ENCODE measurements at places on chromosomes 2 and 18.

GRCh38 chr2:216635701-216636550, 2.7 kb downstream of the IGFBP2 start:
- no peak for DNase-seq

DNA sequence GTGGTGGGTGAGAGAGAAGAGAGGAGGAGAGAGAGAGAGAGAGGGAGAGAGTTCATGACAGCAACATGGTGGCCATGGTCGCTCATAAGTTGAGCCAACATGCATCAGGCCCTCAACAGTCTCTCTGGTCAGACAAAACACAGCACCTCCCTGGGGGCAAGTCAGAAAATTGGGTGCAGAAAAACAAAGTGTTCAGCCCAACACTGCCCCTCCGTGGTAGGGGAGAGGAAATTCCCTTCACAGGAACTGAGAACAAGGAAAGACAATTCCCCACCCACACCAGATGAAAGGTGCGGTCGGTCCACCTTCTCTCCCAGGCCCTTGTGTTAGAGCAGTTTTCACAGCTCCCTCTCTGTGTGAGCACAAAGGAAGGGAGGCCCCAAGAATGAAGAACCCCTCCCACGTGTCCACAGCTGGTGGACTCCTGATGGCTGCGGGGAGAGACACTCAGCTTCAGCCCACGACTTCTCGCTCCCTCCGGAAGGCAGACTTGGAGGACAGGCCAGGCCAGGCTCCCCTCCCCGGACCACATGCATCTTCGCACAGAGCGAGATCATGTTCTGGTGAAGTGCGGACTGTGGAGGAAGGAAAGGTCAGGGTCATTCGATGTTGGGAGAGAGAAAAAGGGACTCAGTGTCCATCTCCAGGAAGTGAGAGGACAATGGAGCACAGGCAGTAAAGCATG, 181.7 kb downstream of the ANAPC1 start:
- peak; percentile 72 for DNase-seq

DNA sequence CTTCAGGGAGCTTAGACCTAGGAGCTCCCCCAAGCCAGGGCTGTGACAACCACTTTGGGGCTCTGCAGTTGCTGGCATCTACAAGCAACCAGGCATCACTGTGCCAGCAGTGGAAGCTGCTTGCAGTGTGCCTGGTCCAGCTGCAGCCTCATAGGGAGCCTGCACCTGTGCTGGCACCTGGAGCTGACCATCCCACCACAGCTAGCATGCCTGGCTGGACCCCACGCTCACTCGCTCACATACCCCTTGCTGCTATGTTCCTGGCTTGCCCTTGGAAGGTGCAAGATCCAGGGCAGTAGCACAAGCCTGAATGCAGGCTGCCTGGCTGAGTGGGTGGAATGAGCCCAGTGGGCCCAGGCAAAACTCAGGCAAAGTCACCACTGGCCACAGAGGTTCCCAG, 82.5 kb downstream of the ZNF804A start:
- DNase-seq: no peak

DNA sequence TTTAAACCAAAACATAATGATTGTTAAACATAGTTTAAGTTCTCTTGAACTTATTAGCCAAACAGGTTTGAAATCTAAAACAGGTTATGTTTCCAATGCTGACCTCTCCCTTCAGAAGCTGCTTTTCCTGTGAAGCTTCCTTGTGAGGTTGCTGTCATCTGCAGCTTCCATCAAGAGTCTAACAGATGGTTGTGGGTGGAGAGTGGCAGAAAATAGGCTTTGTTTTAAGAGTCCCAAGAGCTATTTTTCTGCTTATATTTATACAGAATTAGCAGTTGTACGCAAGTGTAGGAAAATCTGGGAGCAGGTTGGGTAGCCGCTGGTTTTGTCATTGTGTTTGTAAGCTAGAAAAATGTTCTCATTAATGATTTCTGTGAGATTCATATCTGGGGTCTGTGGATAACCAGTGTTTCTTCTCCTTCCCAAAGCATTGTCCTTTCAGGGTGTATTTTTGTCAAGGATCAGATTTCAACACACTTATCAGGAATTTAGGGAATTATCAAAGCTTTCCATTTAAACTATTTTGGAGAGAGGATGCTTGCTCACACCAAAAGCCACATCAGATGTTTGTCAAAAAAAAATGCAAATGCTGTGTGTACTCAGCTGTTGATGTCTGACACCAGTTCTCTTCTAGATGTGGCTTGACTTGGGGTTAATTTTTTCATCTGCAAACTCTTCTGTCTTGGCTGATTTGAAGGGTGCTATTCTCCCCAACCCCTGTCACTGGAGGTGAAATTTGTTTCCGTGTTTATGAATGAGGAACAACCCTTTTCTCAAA, 78.1 kb upstream of the KIF5C start:
- no peak for DNase-seq

GRCh38 chr2:165573534-165574461, 104.3 kb downstream of the CSRNP3 start:
- DNase-seq: no peak

- DNase-seq: peak; percentile 13
Observed at GRCh38 chr2:128228894-128229293, 89.8 kb downstream of the HS6ST1 start.

DNA sequence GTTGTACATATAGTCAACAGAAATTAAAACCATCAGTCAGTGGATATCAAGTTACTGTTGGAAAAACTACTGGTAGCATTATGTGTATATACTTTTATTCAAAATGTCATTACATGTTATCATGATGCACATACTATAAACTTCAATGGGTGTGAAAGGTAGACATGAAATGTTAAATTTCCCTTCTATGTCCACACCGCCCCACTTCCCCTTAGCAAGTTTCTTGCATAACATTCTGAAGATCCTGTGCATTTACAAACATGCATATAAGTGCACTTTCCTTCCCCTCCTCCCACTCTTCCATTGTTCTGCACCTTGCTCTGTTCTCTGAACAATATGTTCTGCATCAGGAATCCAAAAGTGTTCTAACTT, 16.6 kb upstream of the HK2 start:
- no peak for DNase-seq

- no peak for DNase-seq
Observed at GRCh38 chr2:235411905-235412485, 81.8 kb upstream of the AGAP1 start.

DNA sequence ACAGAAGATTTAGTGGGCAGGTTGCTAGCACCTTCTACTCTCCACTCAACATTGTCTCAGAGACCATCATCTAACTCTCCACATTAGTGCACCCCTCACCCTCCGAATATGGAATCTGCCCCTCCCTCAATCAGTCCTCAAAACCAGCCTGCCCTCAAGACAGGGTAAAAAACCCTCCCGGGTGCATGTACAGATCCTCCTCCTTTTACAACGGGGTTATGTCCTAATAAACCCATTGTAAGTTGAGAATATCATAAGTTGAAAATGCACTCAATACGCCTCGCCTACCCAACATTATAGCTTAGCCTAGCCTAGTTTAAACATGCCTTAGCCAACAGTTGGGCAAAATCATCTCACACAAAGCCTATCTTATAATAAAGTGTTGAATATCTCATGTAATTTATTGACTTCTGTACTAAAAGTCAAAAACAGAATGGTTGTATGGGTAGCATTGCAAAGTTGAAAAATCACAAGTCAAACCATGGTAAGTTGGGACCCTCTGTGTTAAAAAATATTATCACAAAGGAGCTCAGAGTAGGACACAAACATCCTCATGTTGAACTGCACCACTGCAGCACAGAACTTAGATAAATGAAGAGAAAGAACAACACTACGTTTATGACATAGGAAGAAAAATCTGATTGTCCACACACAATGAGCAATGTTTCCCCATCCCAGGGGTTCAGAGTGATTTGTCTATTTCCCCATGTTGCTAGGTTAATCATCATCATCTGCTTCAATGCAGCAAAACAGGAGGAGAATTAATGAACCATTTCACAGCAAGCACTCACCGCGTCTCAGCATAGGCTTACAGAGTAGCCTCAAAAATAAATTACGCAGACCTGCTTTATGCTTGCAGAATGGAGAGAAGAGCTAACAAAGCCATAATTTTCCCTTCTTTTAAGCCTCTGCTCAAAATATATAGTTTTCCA, 184.1 kb upstream of the ARL4C start:
- no peak for DNase-seq

DNA sequence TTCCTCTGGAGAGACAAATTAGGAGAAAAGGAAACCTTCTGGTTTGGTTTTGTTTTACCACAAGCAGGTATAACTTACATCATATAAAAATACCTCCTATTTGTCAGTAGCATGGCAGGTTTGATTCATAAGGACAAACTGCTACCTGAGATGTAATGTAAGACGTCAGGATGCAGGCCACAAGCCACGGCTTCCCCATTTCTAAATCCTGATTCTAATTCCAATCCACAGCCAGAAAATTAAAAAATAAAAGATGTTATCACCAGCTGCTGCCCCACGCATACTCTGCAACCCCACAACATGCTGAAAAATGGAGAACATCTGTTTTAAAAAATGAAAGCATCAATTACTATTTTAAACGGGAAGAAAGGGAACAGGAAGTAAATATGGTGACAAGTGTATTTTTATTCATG, 197.6 kb downstream of the BCL11A start:
- DNase-seq: no peak

- DNase-seq: no peak
Observed at GRCh38 chr2:48914477-48915089, 159.1 kb upstream of the LHCGR start.

DNA sequence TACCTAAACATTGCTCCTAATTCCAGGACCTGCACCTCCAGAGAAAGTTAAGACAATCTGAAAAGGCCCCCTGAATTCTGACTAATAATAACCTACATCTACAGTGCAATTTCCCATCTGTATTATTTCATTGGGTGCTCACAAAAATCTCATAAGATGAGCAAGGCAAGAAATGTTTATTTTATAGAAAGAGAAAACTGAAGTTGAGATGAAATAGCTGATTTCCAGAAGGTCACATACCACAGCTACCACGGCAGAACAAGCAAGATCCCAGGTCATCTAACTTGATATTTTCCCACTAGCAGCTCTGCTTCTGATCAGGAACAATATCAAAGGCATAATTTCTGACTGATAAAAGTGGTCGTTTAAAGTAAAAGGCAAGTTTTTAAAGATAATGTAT, 105.8 kb upstream of the COL5A2 start:
- DNase-seq: peak; percentile 66

DNA sequence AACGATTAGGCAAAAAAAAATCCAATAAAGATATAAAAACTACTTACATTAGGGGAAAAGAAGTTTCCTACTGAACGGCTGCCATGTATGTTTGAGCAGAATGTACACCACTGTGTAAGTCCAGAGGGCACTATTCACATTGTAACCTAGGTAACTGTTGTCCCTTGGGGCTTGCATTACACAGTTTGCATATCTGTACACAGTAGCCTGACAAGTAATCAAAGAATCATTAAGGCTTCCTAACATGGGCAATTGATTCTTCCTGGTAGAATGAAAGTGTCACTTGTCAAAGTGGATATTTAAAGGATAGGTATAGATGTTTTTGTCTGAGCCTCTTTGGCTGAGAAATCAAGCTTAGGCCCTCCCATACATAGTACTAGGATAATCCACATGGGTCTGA, 39.1 kb downstream of the PLEK start:
- DNase-seq: no peak
